ENCODE measurements at places on chromosomes 5 and 9. TPM values are rescaled to one million over a fixed set of nuclear protein-coding genes. Genes with fewer than 3 reads are reported as not detected.

DNA sequence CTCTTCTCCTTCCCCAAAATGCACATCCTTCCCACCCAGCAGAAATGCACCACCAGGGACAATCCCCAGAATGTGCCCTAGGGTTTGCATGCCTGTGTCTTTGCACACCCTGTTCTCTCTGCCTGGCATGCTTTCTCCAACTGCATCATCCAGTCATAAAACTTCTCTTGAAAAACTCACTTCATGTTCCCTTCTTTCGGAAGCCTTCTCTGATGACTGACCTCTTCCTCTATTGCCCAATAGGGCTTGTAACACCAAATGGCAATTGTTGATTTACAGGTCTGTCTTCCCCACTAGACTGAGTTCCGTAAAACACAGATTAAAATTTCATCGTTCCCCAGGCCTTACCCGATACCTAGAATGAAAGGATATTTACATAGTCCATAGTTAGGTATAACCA, 83.1 kb upstream of the SPOCK1 start:
- H3K36me3 ChIP-seq: no peaks in the 10 kb centered on the region
- no peak for DNase-seq
- H3K27me3 ChIP-seq: no peaks in the 10 kb centered on the region
- no peaks in the 10 kb centered on the region for H3K4me1 ChIP-seq
- H3K27ac ChIP-seq: no peak overlapping the region
- no peak overlapping the region for H3K4me3 ChIP-seq

The LRRTM2 gene
- 0.27 TPM for total RNA-seq

DNA sequence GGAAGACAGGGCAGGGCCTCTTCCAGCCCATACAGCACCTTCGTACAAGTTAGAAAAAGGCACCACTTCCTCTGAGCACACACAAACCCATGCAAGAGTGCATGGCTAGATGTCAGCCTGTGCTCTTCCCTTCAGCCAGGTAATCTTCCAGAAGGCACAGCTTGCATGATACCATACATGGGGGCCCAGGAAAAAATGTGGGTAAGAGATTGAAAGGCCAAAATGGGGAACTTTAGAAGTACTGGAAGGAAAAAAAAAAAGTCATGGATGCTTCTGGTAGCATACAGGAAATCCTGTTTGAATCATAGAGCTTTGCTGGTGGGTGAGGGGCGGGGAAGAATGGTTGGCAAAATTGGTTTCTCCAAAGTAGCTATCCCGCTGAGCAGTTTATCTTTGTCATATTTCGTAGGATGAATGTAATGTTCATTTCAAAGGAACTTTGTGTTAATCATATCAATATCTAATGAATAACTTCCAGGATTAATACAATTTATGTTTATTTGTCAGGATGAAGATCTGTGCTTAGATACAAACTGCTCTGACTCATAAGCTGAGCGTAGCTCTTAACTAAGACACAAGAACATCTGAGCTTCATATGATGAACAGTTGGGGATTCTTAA, 78.2 kb upstream of the MAP3K1 start:
- no peak for DNase-seq
- H3K4me3 ChIP-seq: no peak overlapping the region
- no peak overlapping the region for H3K27ac ChIP-seq
- no peaks in the 10 kb centered on the region for H3K36me3 ChIP-seq
- H3K27me3 ChIP-seq: no peaks in the 10 kb centered on the region

GRCh38 chr9:110056062-110056461, 151.9 kb downstream of the C9orf152 start:
- H3K4me3 ChIP-seq: no peak overlapping the region
- no peaks in the 10 kb centered on the region for H3K36me3 ChIP-seq
- H3K27me3 ChIP-seq: no peaks in the 10 kb centered on the region
- DNase-seq: no peak
- H3K27ac ChIP-seq: no peak overlapping the region
- H3K4me1 ChIP-seq: peaks cover 13% of the 10 kb centered on the region

The RNF183 gene
- total RNA-seq: not detected

DNA sequence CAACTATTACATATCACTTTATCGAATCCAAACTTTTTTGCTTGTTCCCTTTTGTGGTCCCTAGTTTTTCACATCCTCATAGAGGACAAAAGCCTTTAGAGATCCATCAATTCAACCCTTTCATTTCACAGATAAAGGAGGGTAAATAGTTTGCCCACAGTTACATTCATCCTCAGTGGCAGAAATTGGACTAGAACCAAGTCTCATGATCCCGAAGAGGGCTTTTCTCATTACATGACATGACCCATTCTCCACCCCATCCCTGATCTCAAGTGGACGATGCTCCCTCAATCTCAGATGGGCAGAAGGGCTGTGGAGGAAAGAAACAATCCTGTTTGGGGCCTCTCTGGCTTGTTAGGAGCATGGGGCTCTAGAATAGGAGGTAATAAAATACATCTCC, 23.1 kb downstream of the TICAM2 start:
- H3K27ac ChIP-seq: no peak overlapping the region
- no peak for DNase-seq
- H3K36me3 ChIP-seq: no peaks in the 10 kb centered on the region
- no peak overlapping the region for H3K4me3 ChIP-seq
- H3K27me3 ChIP-seq: no peaks in the 10 kb centered on the region

The MAMDC2 gene
- total RNA-seq: 25.4 TPM

All from thoracic aorta (tissue), 2 donors.